ENCODE measurements at places on chromosomes 12 and 14. TPM values are rescaled to one million over a fixed set of nuclear protein-coding genes. Genes with fewer than 3 reads are reported as not detected.
A peak's percentile ranks its signal among the peaks of the same experiment; 100 is the strongest.

- no peak for DNase-seq
These were observed 583.5 kb upstream of the TBX3 start for GRCh38 chr12:115267464-115267863.

The MMP17 gene
- total RNA-seq = 3.4 TPM

- DNase-seq = no peak
These were observed 5.5 kb downstream of the ASCL1 start for GRCh38 chr12:102962986-102963385.

The SYNE3 gene
- total RNA-seq = 11.5 TPM

GRCh38 chr14:72607386-72608130, 286.3 kb downstream of the DPF3 start:
- DNase-seq = peak; percentile 55

- DNase-seq = peak; percentile 48
These were observed 1.6 kb downstream of the CACNA1C start for GRCh38 chr12:2054091-2055018.

- no peak for DNase-seq
These were observed 19.6 kb downstream of the NINJ2 start for GRCh38 chr12:643475-644302.

The TMPRSS12 gene
- total RNA-seq = not detected

DNA sequence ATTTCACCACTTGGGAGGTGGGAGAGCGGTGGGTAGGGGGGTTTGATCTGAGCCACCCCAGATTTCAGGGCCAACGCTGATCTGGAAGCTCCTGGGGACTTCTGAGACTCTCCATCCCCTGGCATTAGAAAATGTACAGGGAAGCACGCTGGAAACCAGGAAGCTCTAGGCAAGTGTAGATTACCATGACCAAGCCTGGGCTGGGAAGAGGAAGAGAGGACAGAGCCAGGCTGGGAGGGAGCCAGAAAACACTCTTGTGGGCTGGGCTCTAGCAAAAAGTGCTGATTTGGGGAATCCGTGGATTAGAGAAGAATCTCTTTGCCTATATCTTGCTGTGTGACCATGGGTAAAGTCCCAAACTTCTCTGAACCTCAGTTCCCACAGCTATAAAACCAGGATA, 236.7 kb downstream of the BCL11B start:
- DNase-seq = no peak

The MYH7 gene
- not detected for total RNA-seq

GRCh38 chr12:19003987-19004619, 125.4 kb upstream of the PLEKHA5 start:
- DNase-seq = no peak

DNA sequence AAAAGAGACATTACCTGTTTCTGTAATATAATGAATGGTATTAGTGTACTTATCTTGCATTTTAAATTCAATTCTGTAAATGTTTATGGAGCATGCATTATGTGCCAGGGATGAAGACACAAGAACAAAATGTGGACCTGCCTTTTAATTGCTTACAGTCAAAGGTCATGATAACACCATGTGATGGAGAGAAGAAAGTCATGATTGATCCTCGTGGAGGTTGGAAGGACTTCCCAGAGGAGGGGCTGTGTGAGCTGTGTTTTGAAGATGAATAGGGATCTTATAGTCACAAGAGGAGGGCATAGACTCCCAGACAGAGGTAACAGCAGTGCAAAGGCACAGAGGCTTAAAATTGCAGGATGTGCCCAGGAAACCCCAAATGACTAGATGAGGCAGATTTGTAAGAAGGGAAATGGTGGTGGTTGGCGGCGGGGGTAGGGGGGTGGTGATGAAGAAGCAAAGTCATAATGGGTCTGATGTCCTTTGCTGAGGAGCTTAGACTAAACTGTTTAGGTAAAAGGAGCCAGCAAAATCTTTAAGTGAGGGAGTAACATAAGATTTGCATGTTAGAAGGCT, 151.5 kb downstream of the PRKCH start:
- no peak for DNase-seq

- DNase-seq = no peak
These were observed 140.3 kb downstream of the TMEM30B start for GRCh38 chr14:61140872-61141271.

GRCh38 chr14:96536807-96537206, 34.6 kb downstream of the PAPOLA start:
- DNase-seq = no peak

DNA sequence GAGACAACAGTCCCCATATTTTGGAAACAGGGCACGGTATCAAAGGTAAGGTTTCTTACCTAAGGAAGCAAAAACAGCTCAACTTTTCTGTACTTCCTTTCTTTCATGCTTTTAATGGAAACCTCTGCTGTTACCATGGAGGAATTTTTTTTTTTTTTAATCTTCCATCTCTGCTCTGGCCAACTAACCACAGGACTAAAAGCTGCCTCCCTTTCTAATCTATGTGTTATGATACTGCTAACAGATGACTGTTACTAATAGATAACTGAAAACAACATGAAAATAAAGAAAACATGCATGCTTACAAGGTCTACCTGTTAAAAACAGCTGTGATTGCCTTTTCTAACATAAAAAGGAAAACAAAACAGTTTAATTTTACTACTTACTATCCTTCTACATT, 168.4 kb downstream of the SOX5 start:
- no peak for DNase-seq

The KCNH3 gene
- total RNA-seq = 0.08 TPM
